Bronchial epithelial cell (primary cell): ENCODE measurements at places on chromosomes 7 and 10.

DNA sequence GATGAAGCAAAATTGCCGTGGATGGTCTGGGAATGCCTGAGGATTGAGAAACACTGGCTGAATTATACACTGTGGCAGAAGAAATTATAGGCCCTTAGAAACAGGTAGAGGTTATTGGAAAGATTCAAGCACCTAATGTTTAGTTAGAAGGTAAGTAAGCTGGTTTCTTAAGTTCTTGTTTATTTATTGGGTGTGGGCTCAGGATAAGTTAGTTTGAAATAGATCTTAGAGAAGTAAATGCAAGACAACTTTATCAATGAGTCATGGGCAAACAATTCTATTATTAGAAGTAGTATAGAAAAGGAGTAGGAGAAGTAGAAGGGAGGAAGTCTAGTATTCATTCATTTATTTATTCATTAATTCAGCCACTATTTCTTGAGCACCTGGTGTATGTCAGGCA, 96.5 kb downstream of the KAT6B start:
- DNase-seq = peak; percentile 83

DNA sequence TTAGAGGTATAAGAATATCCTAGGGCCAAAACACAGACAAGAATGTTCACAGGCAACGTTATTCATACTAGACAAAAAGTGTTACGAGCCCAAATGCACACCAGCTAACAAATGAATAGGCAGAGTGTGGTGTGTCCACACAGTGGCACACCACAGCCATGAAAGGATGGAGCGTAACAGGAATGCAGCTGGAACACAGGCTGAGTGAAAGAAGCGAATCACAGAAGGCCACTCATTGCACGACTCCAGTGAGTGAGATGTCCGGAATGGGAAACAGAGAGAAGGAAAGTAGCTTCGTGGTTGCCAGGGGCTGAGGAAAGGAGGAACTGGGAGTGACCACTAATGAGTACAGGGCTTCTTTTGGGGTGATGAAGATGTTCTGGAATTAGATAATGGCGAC, 198.8 kb downstream of the TNS3 start:
- DNase-seq = no peak

DNA sequence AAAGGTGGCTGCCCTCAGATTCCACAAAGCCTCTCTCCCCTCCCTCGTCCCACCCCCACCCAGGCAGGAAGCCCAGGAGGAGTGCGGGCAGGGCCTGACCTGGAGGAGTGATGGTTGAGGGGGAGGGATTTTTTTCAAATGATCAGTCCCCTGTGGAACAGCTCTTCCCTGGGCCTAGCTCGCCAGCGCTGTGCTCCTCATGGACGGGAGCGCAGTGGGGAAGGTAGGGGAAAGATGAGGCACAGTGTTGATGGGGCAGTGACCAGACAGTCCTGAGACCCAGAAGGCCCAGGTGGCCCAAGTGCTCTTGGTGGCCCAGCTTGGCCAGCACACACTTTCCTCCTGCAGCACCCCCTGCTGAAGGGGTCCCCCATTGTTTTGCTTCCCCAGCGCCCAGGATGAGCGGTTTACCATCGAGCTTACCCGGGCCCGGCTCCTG, 8.5 kb downstream of the SAP25 start:
- DNase-seq = no peak

DNA sequence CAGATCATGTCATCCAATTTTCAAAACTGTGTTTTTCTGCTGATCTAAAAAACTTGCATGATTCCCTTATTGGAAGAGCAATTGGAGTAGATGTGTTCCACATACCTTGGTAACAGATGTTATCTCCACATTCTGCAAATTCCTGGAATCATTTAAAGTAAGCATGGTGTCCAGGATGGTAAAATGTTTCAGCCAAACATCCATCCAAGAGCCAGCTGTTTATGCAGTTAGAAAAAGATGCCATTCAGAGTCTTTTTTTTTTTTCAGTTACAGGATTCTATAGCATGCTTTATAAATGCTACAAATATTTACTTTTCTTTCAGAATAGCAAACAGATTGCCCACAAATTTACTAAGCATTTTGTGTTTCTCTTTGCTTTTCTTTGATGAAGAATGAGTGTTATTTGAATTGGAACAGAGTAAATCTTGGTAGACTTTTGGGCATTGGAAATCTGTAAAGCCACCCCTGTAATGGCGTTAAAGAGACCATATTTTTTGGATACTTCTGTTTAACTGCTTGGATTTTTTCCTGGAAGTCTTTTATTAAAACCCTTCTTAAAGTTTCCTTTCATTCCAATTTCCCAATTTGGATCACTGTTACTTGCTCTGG, 149.8 kb downstream of the GNAT3 start:
- no peak for DNase-seq

GRCh38 chr7:123782071-123782798, 33.4 kb upstream of the WASL start:
- DNase-seq = no peak

DNA sequence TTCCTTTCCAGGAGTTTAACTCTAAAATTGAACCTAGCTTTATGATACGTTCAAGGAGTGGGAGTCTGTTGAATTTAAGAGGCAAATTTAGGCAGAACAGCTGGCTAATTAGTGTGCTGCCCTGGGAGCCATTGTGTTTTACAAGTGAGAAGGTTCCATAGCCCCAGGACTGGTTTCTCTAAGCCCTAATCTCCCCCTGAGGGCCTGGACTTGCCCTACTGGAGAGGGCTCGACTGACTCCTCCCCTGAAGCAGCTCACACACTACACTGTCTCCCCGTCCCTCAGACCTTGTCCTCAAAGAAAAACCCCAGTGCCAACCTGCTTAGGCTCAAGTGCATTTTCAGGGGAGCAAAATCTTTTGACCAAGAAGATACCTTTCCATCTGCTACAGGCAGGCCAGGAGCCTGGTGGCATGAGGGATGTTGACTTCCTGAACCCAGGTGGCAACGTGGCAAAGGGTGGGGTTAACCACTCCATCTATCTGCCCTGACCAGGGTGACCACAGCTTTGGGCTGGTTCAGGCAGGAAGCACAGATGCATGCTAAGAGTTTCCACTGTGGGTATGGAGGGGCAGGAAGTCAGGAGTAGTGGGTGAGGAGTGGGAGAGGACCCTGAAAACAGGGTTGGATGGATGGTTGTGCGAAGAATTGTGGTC, 68.9 kb upstream of the CARD11 start:
- no peak for DNase-seq

DNA sequence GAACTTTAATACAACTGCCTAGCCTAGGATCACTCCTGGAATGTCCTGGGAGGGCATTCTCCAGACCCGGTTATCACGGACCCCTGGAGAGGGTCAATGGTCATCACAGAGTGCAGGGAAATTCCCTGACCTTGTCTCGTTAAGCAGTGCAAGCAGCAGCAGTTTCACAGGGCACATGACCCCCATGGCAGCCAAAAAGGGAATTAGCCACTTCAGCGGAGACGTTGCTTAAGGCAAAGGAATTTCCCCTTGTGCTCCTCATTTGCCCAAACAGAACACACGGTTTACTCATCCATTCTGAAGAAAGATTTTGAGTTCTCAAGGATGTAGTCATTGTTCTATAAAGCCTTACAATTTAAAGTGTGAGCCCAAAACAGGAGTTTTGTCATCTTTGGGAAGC, 260.3 kb downstream of the SNX13 start:
- DNase-seq = peak; percentile 96

GRCh38 chr10:124691002-124691401, 53.2 kb downstream of the FAM53B start:
- no peak for DNase-seq

DNA sequence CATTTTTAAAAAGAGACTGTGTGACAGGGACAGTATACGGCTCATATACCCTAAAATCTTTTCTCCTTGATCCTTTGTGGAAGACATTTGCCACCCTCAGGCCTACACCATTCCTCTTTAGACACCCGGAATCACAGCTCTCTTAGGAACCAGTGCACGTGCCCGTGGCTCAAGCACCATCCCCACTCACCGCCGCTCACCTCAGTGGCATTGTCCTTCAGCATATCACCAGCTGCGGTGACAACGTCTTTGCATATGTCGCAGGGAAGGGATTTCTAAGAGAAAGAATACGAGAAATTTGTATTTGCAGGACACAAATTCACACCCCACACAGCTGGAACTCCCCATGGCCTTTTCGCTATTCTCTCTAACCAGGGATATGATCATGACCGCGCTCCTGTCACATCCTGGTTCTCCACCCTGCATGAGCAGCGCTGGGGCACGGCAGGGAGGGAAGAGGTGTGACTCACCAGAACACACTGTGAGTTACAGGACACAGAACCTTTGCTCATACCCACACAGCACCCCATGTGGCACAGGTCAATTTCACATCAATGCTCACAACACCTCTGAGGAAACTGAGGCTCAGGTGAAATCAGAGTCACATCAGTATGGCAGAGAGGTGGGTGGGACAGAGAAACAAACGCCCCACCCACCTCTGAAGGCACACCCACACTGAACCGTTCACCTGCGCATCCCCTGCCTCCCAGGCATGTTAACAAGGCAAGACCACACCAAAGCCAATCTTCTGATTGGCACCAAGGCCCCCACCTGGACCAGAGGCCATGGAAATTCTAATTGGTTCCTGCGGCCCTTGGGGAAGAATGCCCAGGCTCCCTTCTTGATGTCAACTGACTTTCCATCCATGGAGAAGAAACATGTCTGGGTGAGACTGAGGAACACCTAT, 19.2 kb downstream of the PSAP start:
- peak; percentile 85 for DNase-seq

GRCh38 chr7:92778972-92779371, 57.4 kb downstream of the CDK6 start:
- no peak for DNase-seq

DNA sequence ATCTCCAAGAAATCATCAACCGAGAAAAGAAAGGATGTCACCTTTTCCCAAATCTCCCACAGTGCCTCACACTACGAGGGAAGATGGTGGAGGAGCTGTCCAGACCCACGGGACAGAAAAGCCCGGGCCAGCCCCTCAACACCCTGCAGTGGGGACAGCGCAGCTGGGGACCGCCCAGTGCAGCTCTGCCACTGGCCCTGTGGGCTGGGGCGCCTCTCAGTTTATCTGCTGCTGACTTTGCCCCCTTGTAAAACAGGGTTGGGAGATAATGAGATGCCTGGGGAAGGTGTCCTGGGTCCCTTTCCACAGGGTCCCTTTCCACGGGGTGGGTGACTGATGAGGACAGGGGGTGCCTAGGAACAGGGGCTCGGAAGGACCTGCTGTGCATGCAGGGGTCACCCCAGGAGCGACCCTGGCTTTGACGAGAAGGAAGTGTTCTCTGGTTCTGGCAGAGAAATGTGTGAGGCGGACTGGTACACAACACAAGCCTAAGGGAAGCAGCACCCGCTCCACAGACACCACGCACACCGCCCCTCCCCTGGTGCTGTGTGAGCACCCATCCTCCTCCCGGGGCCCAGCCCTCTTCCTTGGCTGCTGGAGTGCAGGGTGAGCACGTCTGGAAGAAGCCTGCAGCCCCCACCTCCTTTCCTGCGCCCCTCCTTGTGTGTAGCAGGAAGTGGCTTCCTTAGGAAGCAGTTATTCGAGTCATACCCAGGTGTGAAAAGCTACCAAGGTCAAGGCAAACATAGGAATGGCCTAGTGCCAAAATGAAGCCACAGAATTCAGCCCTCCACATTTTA, 339.9 kb downstream of the DNAJB6 start:
- no peak for DNase-seq

DNA sequence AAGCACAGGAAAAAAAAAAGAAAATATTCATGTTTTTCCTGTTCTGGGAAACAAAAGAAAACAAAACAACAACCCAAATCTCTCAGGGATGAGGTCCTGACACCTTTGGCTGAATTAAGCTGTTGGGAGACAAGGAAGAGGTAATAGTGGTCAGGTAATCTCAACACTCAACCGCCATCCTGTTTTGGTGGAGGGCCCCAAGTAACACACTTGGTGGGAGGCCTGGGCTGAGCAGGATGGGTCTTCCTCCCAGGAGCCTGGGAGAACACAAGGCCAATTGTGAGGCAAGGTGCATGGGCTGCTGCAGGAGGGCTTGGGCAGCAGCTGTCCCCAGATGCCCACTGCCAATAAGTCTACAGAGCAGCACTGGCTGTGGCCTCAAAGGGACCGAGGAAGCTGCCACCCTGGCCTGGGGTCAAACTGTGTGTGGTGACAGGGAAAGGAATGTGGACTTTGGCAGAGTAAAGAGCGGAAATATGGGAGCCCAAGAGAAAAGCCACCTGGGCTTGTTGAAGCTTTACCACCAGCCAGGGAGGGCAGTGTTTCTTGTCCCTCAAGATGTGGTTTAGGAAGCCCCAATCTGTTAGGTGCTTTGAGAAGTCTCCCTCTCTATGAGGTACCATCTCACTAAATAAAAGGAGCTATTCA, 93.5 kb upstream of the SLC25A13 start:
- no peak for DNase-seq

- DNase-seq = peak; percentile 43
Measured at GRCh38 chr10:32190890-32191491, 134.8 kb upstream of the KIF5B start.

- DNase-seq = peak; percentile 20
Measured at GRCh38 chr10:117374506-117375359, 507 bp downstream of the PDZD8 start.

DNA sequence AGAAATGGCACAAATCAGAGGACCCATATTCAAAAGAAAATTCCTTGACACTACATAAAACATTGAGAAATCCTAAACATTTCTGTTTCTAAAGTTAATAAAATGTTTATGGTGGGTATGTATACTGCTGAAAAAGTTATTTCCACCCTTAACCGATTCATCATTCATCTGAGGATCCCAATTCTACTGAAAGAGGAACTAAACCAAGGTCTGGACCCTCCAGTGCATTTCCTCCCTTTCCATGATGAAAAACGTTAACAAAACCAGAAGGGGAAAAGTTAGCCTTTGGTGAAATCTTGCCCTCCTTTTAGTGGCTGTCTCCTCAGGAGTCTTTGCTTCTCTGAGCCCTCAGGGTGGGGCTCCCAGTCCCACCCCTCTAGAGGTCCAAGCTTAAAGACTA, 144.5 kb upstream of the ASAH2 start:
- no peak for DNase-seq

GRCh38 chr7:79489371-79489770, 35.9 kb upstream of the MAGI2 start:
- no peak for DNase-seq

- no peak for DNase-seq
Measured at GRCh38 chr10:29204070-29204800, 84.6 kb upstream of the LYZL1 start.

- DNase-seq = no peak
Measured at GRCh38 chr10:80493522-80494051, 39.5 kb downstream of the TSPAN14 start.

DNA sequence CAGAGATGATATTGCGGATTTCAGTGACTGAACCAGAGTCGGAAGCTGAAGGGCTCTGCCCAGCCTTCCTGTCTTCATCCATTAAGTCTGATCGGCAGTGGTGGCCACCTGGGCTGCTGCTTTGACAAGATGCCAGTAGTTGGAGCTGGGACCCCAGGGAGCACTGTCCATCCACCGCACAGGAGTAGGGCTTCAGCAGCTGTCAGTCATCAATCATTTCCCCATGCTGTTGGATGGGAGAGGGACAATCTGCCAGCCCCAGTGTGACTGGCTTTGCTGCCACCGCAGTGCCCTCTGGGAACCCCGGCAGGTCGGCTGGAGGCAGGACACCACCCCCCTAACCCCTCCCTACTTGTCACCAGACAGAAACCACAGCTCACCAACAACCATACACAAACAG, 23.0 kb upstream of the GPR146 start:
- DNase-seq = no peak
